Stimulated activated CD4-positive, alpha-beta T cell treated with anti-CD3 and anti-CD28 coated beads, TNF-alpha, amount 100 ng/mL, for 1 hour (primary cell): ENCODE measurements at places on chromosomes 3 and 15.

DNA sequence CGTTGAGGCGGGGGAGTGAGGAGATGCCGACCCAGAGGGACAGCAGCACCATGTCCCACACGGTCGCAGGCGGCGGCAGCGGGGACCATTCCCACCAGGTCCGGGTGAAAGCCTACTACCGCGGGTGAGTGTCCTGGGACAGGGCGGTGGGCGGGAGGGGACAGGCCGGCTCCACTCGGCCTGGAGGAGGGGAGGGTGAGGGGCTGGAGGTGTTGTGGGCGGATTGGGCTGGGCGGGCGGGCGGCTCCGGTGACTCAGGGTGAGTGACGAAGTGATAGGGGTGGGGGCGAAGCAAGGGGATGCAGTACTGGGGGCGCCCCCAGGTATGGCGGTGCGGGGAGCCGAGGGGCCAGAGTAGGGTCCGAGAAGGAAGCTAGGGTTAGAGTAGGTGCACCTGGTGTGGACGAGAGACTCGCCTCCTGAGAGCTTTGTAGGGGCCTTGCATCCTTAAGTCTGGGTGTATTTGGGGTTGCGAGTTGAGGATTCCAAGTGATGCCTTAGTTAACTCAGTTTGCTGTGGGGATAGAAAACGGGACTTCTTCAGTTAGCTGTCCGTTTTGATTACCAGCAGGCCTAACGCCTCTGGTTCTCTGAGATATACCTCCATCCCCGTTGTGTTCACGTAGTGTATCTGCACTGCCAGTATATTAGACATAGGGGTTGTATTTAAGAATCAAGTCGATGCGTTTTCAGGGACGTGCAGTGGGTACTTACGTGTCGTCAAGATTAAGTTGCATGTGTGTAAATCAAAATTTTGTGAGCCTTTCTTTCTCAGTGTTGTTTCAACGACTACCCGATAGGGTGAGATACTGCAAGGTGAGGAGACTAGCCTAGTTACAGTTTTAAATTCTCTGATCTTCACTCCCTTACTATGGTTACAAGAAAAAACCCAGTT, 670 bp downstream of the PRKCI start:
- DNase-seq, result no peak

DNA sequence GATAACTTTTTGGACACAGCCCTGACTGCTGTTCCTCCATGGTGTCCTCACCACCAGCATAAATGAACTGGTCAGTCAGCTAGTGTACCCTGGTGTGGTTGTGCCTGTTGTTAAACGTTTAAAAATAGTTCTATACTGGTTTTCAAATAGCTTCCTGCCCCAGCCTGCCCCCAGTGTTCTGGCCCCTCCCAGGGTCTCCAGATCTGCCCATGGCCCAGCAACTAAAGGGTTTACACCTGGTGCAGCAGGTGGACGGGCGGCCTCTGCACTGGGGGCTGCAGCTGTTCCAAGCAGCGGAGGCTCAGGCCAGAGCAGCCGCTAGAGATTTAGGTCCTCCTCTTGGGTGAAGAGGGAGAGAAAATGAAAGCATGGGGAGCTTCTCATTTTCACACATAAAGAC, 6.1 kb upstream of the NR2E3 start:
- DNase-seq, result no peak

DNA sequence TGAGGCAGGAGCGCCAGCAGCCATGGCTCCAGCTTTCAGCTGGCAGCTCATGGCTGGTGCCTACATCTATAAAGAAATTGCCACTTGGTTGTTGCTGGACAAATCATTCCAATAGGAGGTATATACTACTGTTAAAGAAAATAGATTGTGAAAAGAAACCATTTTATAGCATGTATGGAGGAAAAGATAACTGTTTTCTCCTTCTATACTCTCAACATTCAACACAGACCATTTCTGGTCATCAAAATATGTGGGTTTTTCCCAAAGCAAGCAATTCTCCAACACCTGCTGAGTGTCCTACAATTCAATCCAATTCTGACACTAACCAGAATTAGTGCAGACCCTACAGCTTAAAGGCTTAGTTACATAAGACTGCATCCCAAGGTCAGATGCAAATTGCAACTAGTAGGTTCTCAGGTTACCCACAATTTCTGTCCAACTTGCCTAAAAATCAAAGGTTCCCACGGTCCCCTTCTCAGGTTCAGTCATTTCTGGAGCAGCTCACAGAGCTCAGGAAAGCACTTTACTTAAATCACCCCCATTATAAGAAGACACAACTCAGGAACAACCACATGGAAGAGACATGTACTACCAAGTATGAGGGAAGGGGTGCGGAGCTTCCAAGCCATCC, 42.4 kb upstream of the STRIT1 start:
- no peak for DNase-seq

DNA sequence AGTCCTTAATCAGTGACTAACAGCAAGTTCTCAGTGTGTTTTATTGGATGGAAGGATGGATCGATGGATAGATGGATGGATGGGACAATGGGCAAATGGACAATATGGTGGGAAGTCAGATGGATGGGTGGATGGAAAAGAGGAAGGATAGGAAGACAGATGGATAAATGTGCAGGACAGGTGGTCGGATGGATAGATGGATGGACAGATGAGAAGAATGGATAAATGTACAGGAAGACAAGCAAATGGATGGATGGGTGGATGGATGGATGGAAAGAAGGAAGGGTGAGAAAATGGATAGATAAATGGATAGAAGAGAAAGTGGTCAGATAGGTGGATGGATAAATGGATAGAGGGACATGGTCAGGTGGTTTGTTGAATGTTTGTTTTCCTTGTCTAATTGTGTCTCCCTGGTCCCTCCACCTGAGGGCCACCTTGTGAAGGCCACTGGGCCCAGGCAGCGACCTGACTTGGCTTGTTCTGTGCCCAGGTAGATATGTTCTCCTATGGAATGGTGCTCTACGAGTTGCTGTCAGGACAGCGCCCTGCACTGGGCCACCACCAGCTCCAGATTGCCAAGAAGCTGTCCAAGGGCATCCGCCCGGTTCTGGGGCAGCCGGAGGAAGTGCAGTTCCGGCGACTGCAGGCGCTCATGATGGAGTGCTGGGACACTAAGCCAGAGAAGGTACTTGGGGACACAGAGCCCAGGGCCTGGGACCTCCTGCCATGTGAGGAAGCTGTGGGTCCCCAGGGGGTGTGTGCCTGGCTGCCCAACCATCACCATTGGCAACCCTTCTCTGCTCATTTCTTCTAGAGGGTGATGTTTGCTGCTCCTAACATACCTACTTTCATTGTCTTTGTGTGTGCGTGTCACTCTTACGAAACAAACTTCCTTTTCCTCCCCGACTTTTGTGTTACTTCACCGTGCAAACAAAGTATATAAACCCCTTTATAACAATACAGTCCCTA, 137.5 kb downstream of the LRRK1 start:
- no peak for DNase-seq

DNA sequence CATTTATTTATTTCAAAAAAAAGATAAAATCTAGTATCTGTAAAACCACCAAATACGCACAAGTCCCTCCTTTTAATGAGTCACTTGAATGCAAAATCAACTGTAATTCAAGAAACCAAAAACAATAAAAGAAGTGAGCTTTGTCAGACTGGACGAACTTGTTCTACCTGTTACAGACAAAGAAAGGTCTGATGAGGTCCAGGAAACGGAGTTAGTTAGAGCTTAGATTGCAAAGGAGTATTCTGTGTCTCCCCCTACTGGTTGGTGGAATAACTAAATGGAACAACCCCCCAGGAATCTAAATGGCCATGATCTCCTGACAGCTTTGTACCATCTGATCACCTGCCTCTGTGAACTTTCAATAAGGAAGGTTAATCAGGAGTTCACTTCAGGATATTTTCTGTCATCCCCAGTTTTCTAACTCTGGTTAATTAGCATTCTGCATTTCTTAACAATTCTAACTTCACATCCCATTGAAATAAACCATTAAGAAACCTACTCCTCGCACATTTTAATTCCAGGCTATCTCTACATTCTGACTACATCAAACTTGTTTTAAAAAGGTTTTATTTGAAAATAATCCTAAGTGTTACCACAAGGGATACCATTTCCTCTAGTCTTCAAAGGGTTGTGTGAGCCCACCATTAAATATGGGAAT, 333.0 kb upstream of the SATB1 start:
- peak; percentile 10 for DNase-seq

GRCh38 chr3:60916546-60916945, 334.7 kb downstream of the FHIT start:
- DNase-seq, result no peak
